Smooth muscle cell of the pulmonary artery (primary cell): ENCODE measurements at places on chromosomes 1 and 21. TPM values are rescaled to one million over a fixed set of nuclear protein-coding genes. Genes with fewer than 3 reads are reported as not detected.

The RNF223 gene
- not detected in 2 replicates for total RNA-seq

The CDA gene
- total RNA-seq, result 0.39 and 0.92 TPM in 2 replicates

The PROX1 gene
- total RNA-seq, result 0.03 and 0.07 TPM in 2 replicates

The TPTE gene
- total RNA-seq, result not detected in 2 replicates

The SORT1 gene
- total RNA-seq, result 16.7 and 27.4 TPM in 2 replicates

The DBT gene
- total RNA-seq, result 10.3 and 10.8 TPM in 2 replicates

The LAX1 gene
- total RNA-seq, result 0.07 and 0.10 TPM in 2 replicates

The LEFTY1 gene
- total RNA-seq, result 0.13 TPM in 1 of 2 replicates, not detected in the other

The KRTAP19-1 gene
- total RNA-seq, result not detected in 2 replicates

The OLFM3 gene
- not detected in 2 replicates for total RNA-seq

The LCE1A gene
- total RNA-seq, result not detected in 2 replicates

The GNAT2 gene
- 0.30 and 0.33 TPM in 2 replicates for total RNA-seq

The TRABD2B gene
- 0.10 and 0.59 TPM in 2 replicates for total RNA-seq

The GJA9 gene
- 0.07 TPM in 1 of 2 replicates, not detected in the other for total RNA-seq
